Jurkat, Clone E6-1 (cell line): ENCODE measurements at places on chromosomes 7 and 10.

DNA sequence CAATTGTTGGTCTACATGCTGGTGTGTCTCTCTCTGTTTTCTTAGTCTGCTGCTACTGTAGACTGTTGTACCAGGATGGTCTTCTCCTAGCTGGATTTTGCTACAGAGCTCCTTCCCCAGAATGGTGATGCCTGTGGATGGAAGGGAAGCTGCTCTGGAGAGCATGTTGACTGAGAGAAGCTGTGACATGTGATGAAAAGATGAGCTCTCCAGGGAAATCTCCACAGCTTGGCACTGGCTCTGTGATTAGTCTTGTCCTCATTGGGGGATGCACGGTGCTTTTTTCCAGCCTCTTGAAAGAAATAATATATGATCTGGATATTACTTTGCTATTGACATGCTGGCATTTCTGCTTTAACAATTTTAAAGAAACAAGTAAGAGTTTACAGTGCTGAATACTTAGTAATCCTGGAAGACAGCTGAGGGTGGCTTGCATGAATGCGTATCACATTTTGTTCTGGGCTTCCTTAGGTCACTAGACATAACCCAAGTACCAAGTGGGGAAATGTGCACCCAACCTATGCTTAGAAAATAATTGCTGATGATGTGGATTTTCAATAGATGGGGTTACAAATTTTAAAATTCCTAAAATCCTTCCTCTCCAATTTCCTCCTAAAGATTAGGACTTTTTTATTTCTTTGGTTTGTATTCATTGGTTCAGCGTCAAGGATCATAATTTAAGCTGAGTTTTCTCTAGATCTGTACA, 849.7 kb downstream of the KCNMA1 start:
- DNase-seq = no peak

DNA sequence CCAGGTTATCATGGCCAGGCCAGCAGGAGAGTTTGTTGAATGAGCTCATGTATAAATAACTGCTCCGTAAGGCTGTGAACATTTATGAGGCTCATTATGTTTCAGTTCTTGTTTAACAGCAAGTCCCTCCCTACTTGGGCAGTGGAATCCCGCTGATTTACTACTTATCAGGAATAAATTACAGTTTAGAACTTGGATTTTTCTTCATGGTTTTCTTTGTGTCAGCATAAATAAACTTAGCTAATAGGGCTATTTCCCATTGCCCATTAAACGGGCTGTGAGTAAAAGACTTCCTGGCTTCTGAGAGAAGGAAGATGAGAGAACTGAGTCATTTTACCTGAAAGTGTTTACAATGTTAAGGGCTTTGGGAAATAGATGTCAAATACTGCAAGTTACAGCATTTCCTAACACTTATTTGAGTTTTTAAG, 701.6 kb upstream of the ANKRD30A start:
- no peak for DNase-seq

DNA sequence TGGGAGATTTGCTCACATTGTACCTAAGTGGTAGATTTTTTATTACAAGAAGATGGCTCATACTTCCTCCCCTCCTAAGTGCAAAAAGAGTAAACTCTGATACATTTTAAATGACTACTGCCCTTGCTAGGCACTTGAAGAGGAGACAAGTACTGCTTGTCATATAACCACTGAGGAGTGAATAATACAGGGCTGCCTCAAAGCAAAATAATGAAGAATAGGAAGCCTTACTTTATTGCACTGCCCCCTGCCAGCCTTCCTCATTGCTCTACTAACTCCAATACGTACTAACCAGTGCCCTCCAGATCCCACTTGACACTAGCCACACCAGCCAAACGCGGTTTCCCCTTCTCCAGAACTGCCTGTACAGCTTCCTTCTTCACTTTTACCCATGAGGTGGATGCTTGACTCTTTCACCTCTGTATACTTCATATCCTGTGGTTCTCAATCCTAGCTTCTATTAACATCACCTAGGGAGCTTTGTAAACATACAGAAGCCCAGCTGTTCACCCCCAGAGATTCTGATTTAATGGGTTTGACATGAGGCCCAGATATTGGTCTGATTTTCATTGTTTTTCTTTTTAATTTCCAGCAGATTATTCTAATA, 11.7 kb upstream of the MTERF1 start:
- DNase-seq = no peak

GRCh38 chr10:21495752-21496342, 29.6 kb downstream of the SKIDA1 start:
- DNase-seq = peak; percentile 81

- DNase-seq = no peak
Measured at GRCh38 chr7:22332461-22332870, 24.5 kb downstream of the RAPGEF5 start.

DNA sequence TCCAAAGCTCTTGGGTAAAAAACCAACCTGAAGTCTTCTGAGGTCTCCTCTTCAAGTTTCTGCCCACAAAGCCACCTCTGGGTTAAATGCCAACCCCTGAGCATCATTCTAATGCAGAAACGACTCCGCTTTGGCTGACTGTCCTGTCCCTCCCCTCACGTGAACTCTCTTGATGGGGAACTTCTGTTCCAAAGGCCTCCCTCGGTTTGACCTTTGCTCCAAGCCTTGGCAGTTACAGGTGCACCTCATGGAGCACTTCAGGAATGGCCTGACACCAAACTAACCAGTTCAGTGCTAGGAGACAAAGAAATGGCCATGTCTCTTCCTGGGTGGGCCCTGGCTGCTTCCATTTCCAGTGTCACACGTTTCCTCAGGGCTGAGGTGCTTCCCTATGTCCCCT, 20.0 kb downstream of the CAMK2G start:
- DNase-seq = no peak

GRCh38 chr10:4440260-4440659, 385.7 kb upstream of the AKR1E2 start:
- no peak for DNase-seq

GRCh38 chr10:131290781-131291180, 20.7 kb downstream of the TCERG1L start:
- no peak for DNase-seq

DNA sequence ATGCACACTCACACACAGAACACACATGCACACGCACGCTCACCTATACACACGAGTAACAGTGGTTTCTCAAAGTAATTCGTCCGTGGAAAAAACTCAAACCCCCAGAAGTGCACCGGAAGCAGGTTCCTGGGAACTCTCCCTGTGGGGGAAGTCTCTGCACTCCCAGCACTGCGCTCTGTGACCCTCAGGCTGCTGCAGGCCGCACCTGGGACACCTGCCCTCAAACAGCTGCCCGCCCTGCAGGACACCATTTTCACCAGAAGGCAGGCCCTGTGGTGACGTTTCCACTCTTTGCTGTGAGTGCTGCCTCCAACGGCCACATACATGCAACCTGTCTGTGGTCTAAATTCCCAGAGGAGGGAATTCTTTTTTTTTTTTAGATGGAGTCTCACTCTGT, 21.3 kb downstream of the YKT6 start:
- DNase-seq = no peak

DNA sequence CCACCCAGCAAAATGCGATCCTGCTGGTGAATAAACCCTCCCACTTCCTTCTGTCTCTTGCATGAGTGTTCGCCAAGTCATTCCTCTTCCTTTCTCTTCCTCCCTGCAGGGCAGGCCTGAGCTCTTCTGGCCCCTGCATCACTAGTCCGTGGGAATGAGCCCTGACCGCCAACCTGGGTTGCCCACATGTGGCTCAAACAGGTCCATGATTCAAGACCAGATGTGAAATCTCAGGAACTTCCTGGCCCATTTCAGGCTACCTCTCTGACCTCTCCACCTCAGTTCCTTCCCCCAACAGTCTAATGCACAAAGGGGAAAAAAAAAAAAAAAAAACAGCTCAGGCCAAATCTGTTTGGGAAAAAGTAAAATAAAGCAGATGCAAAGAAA, 5.4 kb upstream of the YWHAG start:
- no peak for DNase-seq

- no peak for DNase-seq
Measured at GRCh38 chr10:3881622-3882021, 96.6 kb upstream of the KLF6 start.

DNA sequence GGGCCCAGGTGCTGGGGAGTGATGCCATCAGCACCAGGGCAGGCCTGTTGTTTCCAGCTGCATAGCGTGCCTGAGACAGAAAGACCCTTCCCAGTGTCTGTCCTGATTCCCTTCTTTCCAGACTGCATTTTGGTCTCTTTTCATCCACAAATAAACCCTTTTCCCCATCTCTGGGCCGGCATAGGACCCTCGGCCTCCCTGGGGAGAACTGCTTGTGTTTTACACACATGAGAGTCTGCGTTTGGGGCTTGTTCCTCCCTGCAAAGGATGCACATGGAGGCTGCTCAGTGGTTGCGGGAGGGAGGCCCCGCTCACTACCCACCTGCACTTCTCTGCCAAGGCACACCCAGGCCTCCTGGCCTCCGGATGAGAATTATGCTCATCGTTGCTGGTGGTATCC, 5.8 kb upstream of the MMP21 start:
- no peak for DNase-seq

- DNase-seq = no peak
Measured at GRCh38 chr10:13414855-13415254, 66.8 kb upstream of the SEPHS1 start.

DNA sequence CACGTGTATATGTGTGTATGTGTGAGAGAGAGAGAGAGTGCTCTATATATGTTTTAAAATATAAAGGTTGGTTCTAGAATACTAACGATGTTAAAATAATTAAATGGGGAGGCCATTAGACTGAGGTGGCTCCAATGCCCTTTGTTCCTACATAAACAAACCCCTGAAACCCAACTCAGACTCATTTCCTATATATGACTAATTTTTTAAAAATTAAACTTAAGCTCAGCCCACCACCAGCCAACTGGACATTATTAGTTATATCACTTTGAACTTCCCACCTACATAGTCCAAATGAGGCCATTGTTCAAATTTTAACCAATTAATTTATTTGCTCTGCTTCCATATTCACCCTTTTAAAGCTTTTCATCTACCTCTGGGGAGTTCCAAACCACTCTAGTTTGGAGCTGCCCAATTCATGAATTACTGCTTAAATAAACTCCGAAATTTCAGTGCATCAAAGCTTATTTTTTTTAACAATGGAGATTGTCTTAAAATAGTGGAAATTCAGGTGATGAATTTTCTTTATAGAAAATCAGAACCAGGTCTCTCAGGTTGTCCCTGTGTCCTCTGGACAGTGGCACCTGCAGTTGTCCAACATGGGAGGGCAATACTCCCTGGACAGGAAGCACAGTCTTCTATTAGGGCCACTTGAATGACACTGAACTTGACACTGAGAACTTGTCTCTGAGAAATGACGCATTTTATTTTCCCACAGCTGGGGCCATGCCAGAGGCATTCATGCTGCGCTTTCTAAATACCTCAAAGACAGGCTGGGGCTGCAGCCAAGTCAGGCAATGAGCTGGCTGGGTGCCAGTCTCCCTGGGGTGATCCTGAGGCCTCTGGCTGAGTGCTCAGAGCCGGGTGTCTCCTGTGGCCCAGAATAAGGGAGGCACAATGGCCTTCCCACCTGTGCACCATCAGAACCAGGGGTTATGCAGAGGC, 109.5 kb upstream of the TMEM72 start:
- DNase-seq = no peak

- no peak for DNase-seq
Measured at GRCh38 chr7:33578166-33578565, 327.2 kb upstream of the BMPER start.

GRCh38 chr10:6048281-6049030, 13.7 kb downstream of the IL2RA start:
- no peak for DNase-seq
